SK-N-SH treated with all-trans-retinoic acid at 6 μM for 48 hours (cell line): ENCODE measurements at places on chromosomes 11 and 22.

DNA sequence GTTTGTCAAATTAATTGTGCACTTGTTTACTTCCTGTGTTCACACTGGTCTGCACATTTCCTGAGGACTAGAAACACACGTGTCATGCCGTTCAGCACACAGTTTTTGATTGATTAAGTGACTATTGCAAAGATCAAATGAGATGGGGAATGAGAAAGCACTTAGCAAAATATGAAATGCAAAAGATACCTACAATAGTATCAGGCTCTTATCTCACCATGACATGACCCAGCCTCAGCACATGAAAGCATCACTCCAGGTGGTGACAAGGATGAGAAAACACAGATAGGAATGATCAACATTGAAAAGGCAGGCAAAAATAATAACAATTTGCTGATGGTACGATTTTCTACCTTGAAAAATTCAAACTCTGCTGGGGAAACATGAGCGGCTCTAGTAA is 42.1 kb upstream of the TP53I11 start:
- ATAC-seq = no peak

DNA sequence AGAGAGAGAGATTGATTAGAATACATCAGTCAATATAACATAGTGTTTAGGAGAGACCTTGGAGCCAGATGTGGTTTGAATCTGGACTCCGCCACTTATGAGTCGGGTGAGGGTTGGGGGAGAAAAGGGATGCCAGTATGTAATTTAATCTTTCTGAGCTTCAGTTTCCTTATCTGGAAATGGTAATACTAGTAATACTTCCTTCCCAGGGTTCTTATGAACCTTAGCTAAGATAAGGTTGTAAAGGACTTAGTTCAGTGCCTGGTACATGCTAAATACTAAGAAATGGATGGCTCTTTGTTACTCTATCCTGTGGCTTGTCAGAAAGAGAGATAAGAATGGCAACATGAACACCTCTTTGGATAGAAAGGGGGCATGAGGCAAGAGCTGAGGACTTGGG is 226.1 kb upstream of the NARS2 start:
- ATAC-seq = no peak

DNA sequence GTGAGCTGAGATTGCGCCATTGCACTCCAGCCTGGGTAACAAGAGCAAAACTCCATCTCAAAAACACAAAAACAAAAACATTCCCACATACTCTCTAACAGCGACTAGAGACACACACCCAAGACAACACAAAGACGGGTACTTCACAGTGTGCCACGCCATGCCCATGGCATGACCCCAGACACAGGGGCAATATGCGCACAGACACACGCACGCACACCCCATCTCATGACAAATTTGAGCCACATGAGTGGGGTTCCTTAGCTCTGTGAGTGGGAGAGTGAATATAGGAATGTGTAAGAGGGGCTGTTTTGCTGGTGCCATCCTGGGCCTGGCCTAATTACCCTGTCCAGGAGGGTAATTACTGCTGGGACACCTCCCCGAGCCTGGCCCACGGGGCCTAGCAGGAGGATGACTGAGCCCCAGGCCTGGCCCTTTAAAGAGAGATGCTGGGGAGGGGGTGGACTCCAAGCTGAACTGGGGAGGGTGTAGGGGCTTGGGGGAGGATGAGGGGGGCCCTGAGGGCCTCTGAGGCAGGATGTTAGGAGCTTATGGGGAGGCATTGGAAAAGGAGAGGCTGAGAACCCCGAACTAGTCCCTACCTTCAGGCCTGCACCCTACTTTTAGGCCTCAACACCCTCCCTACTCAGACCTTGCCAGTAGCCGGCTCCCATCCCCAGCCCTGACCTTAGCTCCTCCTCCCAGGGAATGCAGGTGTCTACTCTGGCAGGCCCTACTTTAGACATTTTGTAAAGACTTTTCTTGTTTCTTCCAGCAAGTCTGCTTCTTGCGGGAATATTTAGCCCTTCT is 1.5 kb downstream of the LTBP3 start:
- no peak for ATAC-seq

DNA sequence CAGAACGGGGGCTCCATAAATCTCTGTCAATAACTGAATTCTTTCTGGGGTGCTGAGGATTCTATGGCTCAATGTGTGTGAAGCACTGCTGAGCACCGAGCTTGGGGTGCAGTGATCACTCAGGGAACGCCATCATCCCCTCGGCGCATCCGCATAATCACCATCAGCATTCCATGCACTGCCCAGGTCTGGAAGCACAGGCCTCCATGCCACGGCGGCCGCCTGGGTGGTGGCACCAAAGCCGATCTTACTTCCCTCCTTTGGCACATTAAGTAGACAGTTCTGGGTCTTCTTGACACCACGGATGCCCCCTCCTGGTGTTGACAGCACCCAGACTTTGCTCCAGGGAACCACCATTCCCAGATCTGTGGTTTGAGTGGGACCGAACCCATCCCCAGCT is 15.6 kb downstream of the LTO1 start:
- ATAC-seq = no peak

DNA sequence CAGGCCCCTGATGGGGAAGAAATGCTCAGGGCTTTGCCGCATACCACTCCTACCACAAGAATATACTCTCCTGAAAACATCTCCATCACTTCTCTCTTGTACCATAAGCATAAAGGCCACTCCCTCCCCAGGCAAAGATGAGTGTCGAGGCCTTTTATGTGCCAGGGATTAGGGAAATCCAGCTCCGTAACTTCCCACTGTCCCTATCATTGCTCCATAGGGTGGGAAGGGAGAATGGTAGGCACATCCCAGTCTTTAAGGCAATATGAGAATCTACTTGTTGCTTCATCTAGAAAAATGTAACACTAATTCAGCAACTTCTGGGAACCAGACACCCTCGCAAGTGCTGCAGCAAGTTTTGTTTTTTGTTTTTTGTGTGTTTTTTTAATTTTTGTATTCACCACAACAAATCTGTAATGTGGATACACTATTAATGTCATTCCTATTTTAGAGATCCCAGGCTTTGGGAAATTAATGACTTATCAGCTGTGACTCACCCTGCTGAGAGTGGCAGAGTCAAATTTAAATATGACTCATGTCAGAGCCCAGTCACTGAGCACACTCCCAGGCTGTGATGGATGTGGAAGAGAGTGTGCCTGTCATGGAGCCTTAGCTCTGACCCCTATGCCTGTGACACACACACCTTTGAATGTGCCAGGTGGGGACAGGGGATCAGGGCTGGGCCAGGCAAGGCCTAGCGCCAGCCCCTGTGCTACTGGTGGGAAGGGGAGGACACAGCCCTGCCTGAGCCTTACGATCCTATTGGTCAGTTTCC is 23.4 kb downstream of the PANX1 start:
- ATAC-seq = peak; percentile 92

DNA sequence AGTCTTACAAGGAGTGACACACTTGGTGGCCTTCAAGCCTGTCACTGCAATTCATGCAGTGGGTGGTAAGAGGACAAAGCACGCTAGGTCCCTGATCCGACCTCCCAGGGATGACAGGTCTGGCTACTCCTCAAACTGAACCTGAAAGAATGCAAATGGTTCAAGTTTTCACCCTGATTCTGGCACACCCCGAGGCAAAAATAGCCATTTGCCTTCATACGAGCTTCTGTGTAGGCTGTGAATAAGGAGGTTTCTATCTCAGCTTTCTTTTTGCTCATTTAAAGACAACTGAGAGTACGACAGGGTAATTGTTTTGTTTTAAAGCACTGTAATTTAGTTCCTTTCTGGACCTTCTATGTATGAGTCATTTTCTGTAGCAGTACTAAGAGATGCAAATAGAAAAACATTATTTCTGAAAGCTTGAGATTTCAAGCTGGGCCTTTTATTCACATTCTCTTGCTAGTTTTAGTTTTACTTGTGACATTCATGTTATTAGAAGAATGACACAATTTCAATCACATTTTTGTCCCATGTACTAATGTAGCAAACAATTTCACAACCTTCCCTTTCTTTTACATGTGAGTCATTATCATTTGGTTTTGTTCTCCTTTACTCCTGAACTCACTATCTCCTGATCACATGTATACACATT is 56.6 kb upstream of the FDX1 start:
- ATAC-seq = peak; percentile 44

- no peak for ATAC-seq
Measured at GRCh38 chr22:48760481-48761390, 1066.9 kb downstream of the BRD1 start.

DNA sequence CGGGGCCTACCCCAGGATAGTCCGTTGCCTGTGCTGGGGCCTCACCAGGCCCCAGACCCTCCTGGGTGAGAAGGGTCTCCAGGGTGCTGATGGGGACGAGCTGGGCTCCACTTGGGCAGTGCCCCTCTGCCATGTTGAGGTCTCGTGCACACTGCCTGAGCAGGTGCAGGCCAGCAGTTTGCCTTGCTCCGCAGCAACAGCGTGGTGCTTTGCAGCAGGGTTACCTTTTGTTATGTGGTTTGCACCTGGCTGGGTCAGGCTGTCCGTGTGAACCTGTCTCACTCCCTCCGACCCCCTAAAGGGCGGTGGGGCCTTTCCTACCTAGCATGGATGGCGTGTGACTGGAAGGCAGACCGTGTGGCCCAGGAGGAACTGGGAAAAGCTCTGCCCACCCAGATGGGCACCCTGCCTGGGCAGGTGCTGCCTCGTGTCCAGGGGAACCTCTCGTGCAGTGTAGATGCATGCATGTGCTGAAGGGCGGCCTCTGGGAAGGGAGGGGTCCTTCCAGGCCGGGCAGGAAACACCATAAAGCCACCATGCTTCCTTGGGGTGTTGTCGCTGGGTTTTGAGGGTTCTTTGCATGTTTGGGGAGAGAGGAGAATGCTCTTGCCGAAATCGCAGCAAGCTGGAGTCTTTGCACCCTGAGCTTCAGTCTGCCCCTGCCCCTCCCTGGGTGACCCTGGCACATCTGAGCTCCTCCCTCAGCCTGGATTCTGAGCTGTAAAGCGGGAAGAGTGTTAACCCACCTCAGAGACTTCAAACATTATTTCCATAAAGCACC is 75.4 kb upstream of the PPARA start:
- no peak for ATAC-seq

GRCh38 chr11:65489035-65489705 is 9.7 kb upstream of the MALAT1 start:
- ATAC-seq = peak; percentile 18

DNA sequence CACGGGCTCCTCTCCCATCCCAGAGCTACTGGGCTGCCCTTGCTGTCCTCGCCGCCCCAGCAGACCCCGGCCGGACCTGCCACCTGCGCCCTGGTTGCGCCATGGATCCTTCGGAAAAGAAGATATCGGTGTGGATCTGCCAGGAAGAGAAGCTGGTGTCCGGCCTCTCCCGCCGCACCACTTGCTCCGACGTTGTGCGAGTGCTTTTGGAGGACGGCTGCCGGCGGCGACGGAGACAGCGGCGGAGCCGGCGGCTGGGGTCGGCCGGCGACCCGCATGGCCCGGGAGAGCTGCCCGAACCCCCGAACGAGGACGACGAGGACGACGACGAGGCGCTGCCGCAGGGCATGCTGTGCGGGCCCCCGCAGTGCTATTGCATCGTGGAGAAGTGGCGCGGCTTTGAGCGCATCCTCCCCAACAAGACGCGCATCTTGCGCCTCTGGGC is 382 bp downstream of the RASSF10 start:
- ATAC-seq = peak; percentile 31; the same call in 2 of the 3 replicates

DNA sequence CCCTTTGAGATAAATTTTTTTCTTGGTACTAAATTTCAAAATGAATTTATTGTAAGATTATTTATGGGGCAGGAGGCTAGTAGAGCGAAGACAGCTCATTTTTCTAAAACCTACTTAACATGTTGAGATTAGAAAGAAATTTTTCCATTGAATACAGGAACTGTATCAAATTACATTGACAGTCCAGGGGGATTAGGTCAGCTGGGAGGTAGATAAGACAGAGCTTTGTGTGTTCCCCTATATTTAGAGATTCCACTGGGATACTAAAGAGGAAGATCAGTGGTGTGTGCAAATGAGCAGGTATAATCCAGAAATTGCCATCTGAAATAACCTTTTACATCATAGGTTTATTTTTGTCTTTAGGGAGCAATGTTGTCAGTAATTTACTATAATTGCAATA is 32.1 kb downstream of the ENDOD1 start:
- peak; percentile 40 for ATAC-seq

DNA sequence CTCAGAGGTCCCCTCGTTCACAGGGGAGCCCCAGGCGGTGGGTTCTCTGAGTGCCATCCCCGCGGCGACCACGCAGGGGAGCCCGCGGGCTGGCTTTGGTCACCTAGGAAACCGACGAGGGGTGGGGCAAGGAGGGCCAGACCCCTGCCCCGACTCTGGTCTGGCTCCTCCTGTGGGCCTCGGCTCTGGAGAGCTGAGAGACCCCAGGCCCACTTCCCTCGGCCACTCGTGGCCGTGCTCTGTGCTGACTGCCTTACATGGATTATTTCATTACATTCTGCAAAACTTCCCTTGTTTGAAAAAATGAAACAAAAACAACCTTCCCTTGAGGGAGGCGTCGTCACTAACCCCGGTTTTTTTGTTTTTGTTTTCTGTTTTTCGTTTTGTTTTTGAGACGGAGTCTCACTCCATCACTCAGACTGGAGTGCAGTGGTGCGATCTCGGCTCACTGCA is 15.1 kb upstream of the CYTH4 start:
- peak; percentile 94 for ATAC-seq

DNA sequence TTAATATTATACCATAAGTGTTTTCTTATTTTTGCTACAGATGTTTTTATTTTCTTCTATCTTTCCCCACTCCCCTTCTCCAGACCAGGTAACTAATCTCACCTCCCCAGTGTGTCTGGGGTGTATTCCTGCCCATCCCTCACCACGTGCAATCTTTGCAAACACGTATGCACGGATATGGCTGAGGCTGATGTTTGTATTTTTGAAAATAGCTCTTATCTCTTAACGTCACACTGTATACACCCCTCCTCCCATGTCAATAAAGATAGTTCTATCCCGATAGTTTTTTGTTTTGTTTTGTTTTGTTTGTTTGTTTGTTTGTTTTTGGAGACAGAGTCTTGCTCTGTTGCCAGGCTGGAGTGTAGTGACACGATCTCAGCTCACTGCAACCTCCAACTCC is 127.5 kb downstream of the FBXO7 start:
- no peak for ATAC-seq

DNA sequence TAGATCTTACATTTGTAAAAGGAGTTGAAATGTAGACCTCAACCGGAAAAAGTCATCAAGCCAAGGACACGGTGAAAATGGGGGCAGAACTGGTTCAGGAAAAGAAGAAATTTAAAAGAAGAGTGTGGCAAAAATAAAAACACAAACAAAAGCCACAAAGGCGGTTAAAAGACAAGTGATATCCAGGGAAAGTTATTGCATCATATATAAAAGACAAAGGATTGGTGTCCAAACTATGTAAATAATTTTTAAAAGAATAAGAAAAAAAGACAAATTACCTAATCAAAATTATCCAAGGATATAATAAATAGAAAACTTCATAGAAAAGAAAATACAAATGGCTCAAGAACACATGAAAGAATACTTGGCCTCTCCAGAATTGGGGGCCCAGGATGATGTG is 45.1 kb upstream of the OPCML start:
- no peak for ATAC-seq

- no peak for ATAC-seq
Measured at GRCh38 chr22:49598338-49598737, 229.3 kb downstream of the BRD1 start.

DNA sequence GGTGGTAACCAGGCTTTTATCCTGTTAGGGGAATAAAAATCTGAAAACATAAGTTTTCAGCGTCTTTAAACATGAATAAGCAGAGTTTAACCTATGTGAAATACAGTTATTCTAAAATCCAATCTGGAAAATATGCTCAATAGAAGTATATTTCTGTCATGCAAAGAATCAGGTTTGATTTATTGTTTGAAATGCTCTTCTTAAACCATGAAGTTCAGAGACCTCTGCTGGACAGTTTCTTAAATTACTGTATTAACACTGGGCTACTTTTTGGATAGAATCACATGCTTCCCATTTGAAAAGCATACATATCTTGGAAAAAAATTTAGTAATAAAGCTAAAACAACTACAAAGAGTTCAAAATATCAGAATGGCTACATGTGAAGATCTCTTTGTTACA is 25.4 kb downstream of the APIP start:
- ATAC-seq = peak; percentile 71
